ENCODE measurements at places on chromosomes 6 and 20.

- no peak for DNase-seq
Observed at GRCh38 chr6:56889492-56889891, 65.4 kb upstream of the BEND6 start.

GRCh38 chr20:7853493-7853892 is 86.8 kb downstream of the HAO1 start:
- no peak for DNase-seq

GRCh38 chr6:127207591-127208120 is 59.0 kb upstream of the RNF146 start:
- DNase-seq: no peak

GRCh38 chr6:114080891-114081510 is 110.1 kb upstream of the HDAC2 start:
- no peak for DNase-seq

DNA sequence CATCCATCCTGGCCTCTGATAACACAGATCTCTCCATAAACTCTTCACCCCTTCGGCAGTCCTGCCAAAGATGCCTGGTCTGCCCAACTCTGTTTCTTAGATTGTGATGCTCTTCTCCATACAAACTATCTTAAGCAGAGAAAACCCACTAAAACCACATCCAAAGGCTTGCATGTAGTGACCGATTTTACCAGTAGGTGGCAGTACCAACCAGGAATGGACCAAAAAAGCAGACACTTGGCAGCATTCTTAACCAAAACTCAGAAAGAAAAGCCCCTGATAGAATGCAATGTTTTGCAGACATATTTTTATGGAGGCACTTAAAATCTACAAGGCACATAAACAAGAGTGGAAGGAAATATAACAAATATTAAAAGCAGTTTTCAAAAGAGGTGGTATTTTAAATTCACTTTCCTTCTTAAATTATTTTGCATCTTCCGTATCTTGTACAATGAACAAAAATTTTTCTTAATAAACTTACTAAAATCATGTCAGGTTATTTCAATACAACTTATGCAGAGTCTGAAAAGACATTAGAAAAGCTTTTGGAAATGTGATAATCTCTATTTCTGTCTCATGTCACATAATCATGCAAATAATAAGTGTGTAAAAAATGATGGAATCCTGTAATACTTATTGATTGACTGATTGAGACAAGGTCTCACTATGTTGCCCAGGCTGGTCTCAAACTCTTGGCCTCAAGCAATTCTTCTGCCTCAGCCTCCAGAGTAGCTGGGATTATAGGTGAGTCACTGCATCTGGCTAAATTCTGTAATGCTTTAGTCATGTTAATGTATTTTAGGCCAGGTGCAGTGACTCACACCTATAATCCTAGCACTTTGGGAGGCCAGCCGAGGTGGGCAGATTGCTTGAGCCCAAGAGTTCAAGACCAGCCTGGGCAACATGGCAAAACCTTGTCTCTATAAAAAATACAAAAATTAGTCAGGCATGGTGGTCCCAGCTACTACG is 29.4 kb downstream of the LRP11 start:
- peak; percentile 41 for DNase-seq

DNA sequence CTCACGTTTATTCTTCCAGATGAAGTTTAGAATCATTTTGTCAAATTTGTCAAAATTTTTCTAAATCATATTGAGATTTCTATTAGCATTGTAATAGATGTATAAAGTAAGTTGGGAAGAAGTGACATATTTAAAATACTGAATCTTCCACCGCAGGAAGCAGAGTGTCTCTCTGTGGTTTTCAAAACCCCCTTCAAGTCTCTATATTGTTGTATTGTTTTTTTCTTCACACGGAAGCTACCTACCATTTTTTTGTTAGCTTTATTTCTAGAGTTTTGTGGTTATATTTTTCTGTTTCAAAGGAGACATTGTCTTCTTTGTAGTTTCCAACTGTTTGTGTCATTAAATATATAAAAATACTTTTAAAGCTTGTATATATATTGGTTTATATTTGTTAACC is 188.6 kb downstream of the ZDHHC14 start:
- no peak for DNase-seq

DNA sequence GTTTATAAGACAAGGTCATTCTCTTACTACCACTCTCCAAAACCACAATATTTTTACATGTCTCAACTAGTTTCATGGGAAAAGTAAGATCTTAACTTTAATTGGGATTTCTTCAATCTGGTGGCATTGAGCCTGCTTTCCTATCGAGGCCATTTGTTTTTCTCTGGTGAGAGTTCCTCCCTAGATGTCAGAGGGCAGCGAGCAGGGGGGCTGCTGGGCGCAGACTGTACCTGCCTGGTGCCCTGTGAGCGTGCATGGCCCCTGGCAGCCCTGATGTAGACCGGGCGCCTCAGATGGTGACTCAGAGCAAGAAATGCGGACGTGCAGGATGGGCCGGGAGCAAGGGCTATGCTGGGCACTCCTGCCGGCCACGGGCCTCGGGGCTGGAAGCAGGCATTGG is 27.2 kb downstream of the ERMARD start:
- DNase-seq: no peak

GRCh38 chr20:33411242-33411641 is 9.9 kb upstream of the CDK5RAP1 start:
- DNase-seq: no peak

DNA sequence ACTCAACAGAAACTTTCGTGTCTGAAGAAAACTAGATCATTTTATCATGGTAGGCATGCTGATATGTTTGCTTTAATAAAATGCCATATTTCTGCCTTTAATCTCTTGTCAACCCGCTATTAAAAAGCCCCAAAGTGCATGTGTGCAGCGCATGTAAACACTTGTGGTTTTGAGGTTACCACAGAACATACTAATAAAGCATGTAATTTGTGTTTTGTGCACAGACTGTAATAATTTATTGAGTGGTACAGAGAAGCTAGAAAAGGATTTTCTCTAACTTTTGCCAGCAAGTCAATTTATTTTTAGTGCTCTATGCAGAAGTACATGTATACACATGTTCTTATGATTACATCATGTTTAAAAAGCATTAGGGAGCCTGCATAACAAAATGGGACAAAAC is 349.9 kb upstream of the SLC35B3 start:
- DNase-seq: no peak

Data from T-helper 2 cell (primary cell).